ENCODE measurements at places on chromosomes 7 and 10. TPM values are rescaled to one million over a fixed set of nuclear protein-coding genes. Genes with fewer than 3 reads are reported as not detected.

MYPN gene
- 0.73 TPM for polyA plus RNA-seq

MBL2 gene
- not detected for polyA plus RNA-seq

RAB19 gene
- polyA plus RNA-seq = not detected

ASZ1 gene
- polyA plus RNA-seq = not detected

MUC3A gene
- polyA plus RNA-seq = not detected

AKR1D1 gene
- not detected for polyA plus RNA-seq

TMEM213 gene
- not detected for polyA plus RNA-seq

BICC1 gene
- polyA plus RNA-seq = not detected

METTL27 gene
- polyA plus RNA-seq = 1.1 TPM

HHEX gene
- polyA plus RNA-seq = not detected

GNG11 gene
- polyA plus RNA-seq = 4.7 TPM

CLRN3 gene
- polyA plus RNA-seq = not detected

PTPRZ1 gene
- 89.8 TPM for polyA plus RNA-seq

CXCL12 gene
- 8.9 TPM for polyA plus RNA-seq

ELOVL3 gene
- 1.8 TPM for polyA plus RNA-seq

SPDYE16 gene
- 0.51 TPM for polyA plus RNA-seq

MRC1 gene
- not detected for polyA plus RNA-seq

CPA2 gene
- polyA plus RNA-seq = not detected

RBM17 gene
- 15.9 TPM for polyA plus RNA-seq

LHFPL3 gene
- 15.5 TPM for polyA plus RNA-seq

PIK3AP1 gene
- not detected for polyA plus RNA-seq

GOLGA7B gene
- 5.9 TPM for polyA plus RNA-seq

SLC18A3 gene
- not detected for polyA plus RNA-seq

IKZF1 gene
- not detected for polyA plus RNA-seq

PALD1 gene
- not detected for polyA plus RNA-seq

SPDYE11 gene
- polyA plus RNA-seq = 1.4 TPM

JAZF1 gene
- 1.2 TPM for polyA plus RNA-seq

SEMA3A gene
- polyA plus RNA-seq = 17.0 TPM

CALCR gene
- not detected for polyA plus RNA-seq
